ENCODE measurements at places on chromosomes 16 and 17. TPM values are rescaled to one million over a fixed set of nuclear protein-coding genes. Genes with fewer than 3 reads are reported as not detected.

DNA sequence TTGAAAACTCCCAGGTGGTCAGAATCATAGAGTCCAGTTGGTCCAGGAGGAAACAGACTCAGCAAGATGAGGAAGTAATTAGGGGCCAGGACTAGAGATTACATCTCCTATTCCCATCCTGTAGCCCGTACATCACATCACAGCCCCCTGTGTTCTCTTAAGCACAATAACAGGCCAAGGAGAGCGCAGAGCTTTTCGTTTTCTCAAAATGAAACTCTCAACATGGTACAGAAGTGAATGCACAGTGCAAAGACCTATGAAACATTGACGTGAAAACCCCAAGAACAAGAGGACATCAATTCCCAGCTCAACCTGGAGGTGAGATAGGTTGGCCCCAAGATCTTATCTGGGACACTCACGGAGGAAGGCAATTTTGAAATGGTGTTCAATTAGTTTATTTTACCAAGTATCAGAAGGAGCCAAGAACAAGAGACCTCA is 9.0 kb downstream of the PIK3R5 start:
- DNase-seq = no peak

- DNase-seq = no peak
These were observed 787 bp downstream of the CTCF start for GRCh38 chr16:67562918-67563707.

DNA sequence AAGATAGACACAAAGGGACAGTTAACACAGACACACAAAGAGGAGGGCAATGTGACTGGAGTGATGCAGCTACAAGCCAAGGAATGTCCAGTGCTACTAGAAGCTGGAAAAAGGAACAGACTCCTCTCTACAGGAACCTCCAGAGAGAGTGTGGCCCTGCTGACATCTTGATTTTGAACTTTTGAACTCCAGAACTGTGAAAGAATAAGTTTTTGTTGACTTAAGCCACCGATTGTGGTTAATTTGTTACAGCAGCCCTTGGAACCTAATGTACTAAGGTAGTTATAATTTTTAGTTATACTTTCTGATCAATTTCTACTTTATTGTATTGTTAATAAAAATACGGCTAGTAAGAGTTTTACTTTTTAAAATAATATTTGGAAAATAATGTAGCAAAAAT is 129.1 kb downstream of the MYO1D start:
- no peak for DNase-seq

GRCh38 chr17:81992306-81993102 is 15.1 kb downstream of the ASPSCR1 start:
- DNase-seq = no peak

Gene KRTAP4-6
- total RNA-seq = not detected

DNA sequence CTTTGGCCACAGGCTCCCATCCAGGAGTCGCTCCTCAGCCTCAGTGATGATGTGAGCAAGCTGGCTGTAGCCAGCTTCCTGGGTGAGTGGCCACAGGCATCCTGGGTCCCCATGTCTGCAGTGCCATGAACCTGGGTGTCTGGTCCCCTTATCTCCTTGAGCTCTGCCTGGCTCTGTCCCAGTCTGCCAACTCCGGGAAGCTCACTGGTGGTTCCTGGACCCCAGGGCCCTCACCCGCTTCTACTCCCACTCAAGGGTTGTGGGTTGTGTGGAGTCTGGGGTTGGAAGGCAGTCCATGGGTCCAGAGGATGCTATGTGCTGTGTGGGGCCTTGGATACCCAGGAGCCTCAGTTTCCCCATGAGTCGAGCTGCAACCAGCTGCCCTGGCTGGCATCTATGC is 11.7 kb upstream of the SMIM5 start:
- DNase-seq = no peak

All from kidney epithelial cell (primary cell).